Stimulated activated CD4-positive, alpha-beta T cell treated with anti-CD3 and anti-CD28 coated beads, Interleukin-2, amount 100 ng/mL, for 48 hours (primary cell): ENCODE measurements at places on chromosomes 6 and 20.

- no peak for DNase-seq
These were observed 138.3 kb upstream of the INSM1 start for GRCh38 chr20:20229595-20229994.

DNA sequence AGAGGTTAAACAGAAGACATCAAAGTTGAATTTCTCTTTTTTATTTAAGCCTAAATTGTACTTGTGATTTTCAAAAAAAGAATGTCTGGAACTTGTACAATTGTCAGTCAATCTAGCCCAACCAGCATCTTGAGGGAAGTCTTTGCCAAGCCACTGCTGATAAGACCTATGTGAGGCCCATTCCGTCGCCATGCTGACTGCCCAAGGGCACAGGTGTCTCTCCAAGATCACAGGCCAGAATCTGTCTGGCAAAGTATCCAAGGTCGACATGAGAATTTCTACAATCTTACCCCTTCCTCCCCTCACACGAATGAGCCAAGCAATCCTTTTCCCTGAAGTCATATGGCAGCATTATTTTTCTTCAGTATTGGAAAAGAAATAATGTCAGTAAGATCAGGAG, 614.5 kb downstream of the CBLN4 start:
- no peak for DNase-seq

GRCh38 chr6:133553652-133554051, 312.5 kb downstream of the EYA4 start:
- peak; percentile 13 for DNase-seq

DNA sequence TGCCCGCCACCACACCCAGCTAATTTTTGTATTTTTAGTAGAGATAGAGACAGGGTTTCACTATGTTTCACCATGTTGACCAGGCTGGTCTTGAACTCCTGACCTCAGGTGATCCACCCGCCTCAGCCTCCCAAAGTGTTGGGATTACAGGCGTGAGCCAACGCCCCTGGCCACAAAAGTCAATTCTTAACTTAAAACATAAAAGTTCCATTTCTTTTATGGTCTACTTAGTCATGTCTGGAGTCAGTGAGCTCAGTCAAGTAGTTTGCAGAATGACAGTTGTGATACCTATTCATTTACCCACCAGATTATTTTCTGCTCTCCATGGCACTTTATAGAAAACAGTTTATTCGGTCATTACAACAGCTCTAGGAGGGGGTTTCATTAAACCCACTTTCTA, 103.1 kb upstream of the ESR1 start:
- DNase-seq: no peak

DNA sequence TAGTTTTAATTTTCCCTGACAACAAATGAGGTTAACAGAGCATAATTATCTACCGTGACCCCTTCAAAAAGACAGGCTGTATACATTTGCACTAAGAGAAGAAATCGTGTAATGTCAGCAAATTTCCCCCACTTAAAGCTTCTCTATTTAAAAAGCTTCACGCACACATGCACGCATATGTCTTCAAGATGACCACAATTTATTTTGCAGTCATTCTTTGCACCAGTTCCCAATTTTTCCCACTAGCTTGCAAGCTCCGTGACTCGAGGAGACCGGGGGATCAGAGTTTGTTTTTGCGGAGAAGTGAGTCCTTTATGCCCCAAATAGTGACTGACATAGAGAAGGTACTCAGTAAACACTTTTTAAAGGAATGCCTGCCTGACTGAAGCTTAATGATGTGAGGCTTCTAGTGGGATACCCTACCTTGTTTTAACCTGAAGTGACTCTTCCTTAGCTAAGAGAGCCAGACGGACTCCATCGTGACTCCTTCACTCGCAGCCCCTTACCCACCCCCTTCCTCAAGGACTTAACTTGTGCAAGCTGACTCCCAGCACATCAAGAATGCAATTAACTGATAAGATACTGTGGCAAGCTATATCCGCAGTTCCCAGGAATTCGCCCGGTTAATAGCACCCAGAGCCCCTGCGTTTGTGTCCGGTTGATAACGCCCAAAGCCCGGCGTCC, 9.3 kb upstream of the NQO2 start:
- peak; percentile 7 for DNase-seq

DNA sequence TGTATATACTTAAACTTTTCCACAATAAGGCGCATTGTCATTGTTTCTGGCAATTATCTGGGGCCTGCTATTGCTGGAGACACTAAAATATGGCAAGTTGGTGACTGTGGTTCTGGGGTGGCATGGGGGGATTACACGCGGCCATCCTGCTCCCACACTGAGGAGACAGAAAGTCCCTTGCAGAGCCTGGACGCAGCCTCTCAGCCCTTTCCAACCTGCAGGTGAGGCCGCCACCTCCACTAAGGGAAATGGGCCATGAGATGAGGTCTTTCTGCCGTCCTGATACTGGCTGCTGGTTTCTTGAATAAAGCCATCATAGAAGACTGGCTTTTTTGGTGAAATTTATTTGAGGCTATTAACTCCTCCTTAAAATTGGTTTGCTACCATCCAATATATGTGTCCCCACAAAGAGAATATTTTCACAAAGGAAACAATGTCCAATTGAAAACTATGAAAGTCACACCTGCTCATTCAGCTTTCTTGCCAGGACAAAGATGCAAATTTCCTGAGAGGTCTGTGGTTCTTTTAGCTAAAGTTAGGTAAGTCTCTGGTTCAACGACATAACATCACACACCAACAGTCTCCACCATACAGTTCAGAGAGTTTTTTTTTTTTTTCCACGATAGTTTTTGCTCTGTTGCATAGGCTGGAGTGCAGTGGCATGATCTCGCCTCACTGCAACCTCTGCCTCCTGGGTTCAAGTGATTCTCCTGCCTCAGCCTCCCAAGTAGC, 13.0 kb downstream of the TXNDC5 start:
- DNase-seq: no peak

DNA sequence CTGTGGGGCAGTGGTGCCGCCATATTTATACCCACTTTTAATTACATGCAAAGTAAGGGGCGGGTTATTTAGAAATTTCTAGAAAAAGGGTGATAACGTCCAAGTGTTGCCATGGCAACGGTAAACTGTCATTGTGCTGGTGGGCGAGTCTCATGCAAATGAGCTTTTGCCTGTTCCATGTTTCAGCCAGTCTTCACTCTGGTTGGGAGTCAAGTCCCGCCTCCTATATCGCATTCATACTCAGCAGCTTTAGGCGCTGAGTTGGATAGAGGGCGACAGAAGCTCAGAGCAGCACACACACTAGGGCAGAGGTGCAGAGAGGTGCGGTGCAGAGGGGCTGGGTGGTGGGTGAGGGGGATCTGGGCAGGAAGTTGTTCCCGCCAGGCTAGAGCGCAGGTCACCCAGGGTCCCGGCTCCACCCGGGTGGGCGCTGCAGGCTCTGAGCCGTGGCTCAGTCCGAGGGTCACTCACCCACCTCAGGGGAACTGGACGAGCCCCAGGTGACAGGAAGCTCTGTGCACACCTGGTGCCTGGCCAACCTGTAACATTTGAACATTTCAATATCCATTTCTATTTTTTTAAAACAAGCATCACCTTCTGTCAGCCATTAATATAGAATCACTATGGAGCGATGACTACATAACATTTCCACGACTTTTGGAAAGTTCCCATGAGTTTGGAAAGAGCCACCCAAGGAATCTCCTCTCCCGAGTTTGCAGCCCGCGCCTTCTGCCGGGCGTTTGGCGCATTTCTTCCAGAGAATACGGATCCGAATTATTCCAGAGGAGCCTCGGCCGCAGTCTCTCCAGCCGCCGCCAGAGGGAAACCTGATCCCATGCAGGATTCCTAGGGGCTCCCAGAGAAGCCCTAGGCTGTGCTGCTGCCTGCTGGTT, 89.1 kb upstream of the PHACTR3 start:
- peak; percentile 13 for DNase-seq

DNA sequence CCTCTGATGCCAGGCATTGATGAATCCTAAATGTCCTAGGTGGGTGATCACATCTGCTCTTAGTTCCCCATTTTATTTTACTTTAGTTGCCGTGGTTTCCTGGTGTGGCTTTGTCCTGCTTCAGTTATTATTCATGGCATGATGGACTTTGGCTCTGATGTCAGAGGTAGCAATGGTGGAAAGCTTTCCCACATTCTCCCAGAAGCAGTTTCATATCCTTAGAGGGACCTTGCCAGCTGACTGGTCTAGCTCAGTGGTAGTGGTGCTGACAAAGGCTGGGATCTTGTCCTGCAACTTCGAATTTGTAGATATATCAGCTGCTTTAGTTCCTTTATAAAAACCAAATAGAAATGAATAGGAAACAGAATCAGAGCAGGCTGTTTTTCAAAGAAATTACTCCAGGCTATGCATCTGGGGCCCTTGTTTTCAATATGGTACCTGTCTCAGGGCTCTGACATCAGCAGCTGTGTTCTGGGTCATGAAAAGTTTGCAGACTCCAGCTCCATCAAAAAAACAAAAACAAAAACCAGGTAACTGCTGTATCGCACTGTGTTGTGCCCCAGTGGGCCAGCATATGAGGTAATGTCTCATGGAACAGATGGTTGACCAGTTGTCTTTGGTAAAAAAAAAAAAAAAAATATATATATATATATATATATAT, 133.7 kb downstream of the PLCB4 start:
- DNase-seq: no peak

GRCh38 chr6:34745277-34746103, 11.8 kb upstream of the SNRPC start:
- peak; percentile 2 for DNase-seq

GRCh38 chr20:46371656-46372055, 34.8 kb downstream of the ELMO2 start:
- DNase-seq: no peak

- no peak for DNase-seq
These were observed 9.4 kb downstream of the SNX9 start for GRCh38 chr6:157832250-157832967.

DNA sequence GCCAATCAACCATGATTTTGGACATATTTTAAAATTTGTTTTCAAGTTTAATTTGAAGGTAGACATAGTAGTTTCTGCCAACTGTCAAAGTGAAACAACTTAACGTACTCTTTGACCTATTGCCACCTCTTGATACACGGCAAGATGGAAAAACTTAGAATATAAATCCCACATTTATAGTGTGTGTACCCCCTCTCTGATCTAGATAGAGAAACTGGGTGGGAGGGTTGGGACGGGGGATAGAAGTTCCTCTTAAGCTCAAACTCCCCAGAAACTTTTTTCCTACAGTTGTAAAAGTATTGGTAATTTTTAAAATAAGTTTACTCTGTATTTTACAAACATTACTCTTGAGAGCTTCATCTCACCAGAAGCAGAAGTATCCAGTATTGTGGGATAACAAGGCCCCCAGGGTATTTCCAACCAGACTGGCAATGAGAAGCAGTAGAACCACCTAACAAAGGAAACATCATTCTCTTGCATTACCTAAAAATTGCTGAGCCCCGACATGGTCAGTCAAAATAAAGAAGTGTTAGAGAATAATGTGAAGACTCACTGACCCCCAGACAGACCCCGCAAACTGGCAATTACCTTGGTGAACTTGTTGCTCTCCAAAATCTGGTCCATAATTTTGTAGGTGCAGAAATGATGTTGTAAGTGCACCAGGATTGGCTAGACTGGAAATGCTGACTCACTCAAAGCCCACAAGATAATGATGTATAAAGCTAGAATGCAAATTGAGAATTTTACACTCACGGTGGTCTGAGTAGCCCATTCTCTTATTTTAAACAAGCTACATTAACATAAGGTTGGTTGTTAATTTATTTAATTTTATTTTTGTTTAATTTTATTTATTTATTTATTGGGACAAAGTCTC, 74.7 kb upstream of the TNFAIP3 start:
- no peak for DNase-seq

GRCh38 chr6:67896476-67896875, 738.6 kb upstream of the ADGRB3 start:
- DNase-seq: no peak

- no peak for DNase-seq
These were observed 5.4 kb downstream of the SERINC3 start for GRCh38 chr20:44516491-44516890.

- DNase-seq: no peak
These were observed 49.2 kb upstream of the MAP7 start for GRCh38 chr6:136599329-136600011.

GRCh38 chr20:10940941-10941340, 267.1 kb upstream of the JAG1 start:
- DNase-seq: no peak

GRCh38 chr6:33837971-33838665, 34.3 kb upstream of the MLN start:
- no peak for DNase-seq

DNA sequence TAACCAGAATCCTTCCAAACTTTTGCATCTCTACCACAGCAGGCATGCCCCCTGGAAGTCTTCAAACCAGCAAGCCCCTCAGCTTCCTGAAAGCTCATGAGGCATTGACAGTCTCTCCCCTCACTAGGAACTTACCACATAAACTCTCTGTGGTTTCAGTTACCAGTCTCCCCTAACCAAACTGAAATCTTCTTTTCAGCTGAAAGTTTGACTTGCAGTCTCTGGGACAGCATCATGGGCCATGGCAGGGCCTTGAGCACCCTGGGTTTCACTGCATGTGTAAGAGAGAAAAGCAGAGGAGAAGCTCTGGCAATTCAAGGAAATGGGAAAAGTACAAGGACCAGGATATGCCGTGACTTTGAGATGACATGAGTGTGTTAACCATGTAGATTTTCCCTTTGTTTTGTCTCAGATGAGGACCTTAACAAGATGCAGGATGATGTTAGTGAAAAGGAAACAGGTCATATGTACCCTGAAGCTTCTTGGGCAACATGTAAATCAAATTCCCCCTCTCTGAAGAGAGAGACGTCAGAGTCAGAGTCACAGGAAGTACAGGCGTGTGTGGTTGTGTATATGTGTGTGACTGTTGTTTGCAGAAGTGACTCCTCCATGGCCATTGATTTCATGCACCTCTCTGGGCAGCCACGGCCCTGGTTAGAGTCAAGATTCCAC, 106.3 kb downstream of the TNFRSF21 start:
- no peak for DNase-seq

GRCh38 chr20:59103573-59103972, 60.0 kb upstream of the ZNF831 start:
- no peak for DNase-seq

GRCh38 chr6:89221129-89221528, 4.0 kb upstream of the GABRR1 start:
- DNase-seq: no peak

- peak; percentile 51 for DNase-seq
These were observed 52.5 kb upstream of the TAGAP start for GRCh38 chr6:159097256-159097655.

DNA sequence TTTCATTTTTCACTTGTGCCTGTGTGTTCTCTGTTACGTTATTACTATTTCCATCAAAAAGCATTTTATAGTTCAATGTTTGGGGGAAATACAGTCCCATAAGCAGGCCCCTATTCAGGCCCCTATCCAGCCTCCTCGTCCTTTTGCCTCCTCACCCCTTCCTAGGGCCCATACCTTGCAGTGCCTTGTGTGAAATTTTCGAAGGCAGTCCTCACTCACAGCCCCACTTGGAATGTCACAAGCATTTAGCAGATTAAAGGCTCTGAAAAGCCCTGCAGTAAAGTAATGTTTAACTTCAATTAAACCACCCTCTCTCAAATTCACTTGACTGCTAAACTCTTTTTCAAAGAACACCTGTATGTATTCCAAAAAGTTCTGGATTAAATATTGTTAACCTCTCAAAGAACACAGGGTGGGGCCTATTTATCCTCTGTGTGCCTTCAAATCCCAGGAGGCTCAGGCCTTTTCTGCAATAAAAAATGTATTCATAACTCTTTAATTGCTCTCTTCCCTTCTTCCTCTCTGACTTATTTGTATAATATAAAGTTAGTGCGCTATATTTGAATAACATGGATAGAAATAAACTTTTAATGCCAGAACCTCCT, 202.5 kb downstream of the FOXA2 start:
- no peak for DNase-seq
